ENCODE measurements at places on chromosomes 11 and 22.

GRCh38 chr11:27934830-27935145 lies 173.2 kb downstream of the KIF18A start:
- DNase-seq: no peak

GRCh38 chr11:18203723-18204122 lies 31.1 kb downstream of the MRGPRX4 start:
- peak; percentile 31 for DNase-seq

DNA sequence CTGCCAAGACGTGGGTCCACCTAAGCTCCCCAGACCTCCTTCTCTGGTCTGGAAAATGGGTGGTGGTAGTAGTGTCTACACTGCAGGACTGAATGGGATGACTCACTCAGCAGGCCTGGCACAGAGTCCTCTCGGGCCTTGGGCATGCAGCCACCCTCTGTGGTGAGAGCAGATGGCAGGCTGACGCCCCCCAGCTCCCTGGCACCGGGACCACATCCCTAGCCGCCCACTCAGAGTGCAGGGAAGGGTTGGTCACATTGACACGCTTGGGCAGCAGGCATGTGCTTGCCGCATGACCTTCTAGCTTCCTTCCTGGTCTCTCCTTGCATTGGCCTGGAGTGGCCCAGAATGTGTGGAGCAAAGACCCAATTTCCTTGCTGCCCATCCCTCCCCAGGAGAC lies 30.7 kb upstream of the PRODH start:
- no peak for DNase-seq

GRCh38 chr11:44380820-44381219 lies 70.9 kb upstream of the ALX4 start:
- no peak for DNase-seq

- peak; percentile 86 for DNase-seq
Measured at GRCh38 chr11:74453373-74453975, 13.9 kb downstream of the KCNE3 start.

DNA sequence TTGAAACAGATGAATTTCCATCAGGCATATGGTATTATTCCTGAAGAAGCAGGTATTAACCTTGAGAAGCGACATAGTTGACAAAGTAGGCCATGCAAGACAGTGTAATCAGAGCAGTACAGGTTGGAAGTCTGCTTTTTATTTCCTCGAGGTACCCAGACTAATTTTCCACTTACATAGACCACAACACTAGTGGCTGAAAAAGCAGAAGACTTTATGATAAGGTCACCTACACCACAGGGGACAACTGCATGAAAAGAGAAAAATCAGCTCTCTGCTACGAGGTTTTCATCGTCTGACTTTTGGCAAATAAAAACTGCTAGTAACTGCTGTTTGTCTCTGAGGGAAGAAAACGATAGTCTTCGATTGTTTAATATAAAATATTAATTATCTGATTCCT lies 77.5 kb downstream of the CNTN5 start:
- DNase-seq: no peak

DNA sequence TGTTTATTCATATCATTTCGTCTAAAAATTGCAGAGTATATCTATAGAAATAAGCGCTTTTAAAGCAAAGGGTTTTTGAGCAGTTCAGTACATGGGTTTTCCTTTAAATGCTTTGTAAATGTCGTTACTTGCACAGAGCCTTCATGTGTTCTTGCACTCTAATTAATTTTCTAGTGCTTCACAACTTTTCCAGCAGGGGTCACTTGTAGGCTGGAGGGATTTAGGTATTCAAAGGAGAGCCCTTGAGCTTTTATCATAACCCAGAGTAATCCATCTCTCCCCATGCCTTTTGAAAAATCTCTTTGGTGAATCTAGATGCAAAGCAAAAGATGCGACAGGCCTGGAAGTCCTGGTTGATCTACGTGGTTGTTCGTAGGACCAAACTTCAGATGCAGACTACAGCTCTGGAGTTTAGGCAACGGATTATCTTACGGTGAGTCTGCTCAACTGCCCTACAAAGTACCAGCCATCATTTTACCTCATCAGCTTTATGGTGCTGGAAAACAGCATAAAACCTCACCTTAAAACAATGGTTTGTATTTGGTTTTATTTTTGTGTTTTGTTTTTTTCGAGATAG lies 60.4 kb downstream of the SFI1 start:
- DNase-seq: peak; percentile 65

DNA sequence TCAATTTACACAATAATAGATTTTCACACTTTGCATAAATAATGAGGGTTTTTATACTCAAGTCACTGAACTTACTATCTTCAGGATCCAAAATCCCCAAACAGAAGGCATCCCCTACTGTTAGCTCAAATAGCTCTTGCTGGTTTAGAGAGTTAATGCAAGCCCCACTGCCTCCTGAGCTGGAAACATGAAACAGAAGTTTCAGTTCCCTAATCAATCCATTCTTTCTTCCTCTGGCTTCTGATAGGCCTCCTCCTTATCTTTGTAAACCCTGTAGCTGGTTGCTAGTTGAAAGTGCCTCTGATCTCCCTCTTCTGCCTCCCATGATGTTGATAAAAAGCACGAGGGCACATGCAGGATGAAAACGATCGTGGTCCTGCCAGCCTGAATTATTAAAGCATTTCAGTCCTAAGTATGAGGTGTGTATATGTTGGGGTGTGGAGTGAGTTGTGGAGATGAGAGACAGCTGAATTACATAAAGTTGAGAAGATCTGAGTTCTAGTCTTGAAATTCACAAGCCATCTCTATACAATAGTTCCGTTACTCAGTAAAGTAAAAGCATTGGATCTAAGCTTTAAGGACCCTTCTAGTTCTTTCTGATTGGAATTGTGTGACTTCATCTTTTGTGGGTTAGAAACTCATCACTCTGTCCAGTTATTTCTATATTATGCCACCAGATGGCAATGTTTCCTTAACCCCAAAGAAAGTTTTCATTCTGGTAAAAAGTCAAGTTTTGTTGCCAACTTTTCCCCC lies 35.0 kb upstream of the EHF start:
- DNase-seq: peak; percentile 61

- no peak for DNase-seq
Measured at GRCh38 chr22:37381489-37381888, 45.8 kb downstream of the ELFN2 start.

DNA sequence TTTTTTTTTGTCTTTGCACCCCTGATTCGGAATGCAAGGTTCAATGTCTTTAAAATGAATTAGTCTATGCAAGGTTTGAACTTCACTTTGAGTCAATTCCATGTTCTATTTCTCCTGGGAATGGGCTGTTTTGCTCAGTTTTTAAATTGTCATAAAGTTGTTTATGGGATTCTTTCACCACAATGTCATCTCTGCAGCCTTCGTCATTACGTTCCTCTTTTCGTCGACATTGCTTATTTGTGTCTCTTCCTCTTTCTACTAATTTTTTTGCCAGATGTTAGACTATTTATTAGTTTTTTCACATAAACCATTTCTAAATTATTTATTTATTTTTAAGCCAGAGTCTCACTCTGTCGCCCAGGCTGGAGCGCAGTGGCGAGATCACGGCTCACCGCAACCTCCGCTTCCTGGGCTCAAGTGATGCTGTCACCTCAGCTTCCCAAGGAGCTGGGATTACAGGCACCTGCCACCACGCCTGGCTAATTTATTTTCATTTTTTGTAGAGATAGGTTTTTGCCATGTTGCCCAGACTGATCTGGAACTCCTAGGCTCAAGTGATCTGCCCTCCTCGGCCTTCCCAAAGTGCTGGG lies 7.1 kb upstream of the TNNT3 start:
- peak; percentile 68 for DNase-seq

DNA sequence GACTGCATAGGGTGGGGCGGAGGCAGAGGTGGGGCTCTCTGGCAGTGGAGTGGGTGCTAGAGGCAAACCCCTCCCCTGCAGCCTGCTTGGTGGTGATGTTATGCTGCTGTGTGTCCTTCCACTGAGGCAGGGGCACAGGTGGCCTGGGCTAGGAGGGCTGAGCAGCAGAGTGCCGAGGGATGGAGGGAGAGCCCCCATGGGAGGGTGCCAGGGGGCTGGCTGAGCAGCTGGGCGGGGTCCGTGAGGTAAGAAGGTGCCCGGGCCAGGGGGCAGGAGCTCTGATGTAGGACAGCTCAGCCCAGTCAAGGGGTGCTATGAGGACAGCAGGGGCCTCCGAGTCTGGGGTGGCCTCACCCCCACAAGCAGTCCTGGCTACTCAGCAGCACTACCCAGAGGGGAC lies 4.2 kb downstream of the CLDN5 start:
- DNase-seq: no peak

- no peak for DNase-seq
Measured at GRCh38 chr22:38257650-38258250, 15.1 kb downstream of the TMEM184B start.

DNA sequence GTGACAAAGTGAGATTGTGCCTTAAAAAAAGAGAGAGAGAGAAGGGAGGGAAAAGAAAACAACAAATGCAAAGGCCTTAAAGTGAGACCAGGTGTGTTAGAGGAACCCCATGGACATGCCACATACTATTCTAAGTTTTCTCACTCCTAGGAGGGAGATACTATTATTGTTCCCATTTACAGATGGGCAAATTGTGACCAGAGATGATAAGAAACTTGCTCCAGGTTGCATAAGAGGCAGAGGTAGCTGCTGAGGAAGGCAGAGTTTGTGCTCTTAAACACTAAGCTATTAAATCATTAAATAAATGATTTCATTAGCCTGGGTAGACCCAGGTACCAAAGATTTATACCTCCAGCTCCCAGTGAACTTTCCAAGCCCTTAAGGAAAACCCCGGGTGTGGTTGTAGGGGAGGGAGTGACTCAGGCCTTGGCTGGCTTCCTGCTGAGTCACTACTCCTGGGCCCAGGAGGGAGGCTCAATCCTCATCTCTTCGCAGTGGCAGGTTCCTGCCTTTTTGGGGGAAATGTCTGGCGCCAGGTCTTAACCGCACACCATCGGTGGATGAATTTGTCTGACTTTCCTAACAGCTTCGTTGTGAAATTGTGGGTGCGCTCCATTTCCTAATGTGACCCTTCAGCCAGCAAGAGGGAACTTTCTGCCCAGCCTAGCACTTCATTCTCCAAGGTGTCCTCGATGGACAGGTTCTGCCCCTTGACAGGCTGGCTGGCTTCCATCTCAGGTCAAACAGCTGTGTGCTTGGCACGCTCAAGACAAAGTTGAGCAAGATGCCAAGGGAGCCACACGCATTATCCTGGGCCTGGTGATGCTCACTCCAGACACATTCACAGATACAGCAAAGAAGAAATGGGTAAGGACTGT lies 33.4 kb upstream of the PTPRJ start:
- DNase-seq: peak; percentile 87

DNA sequence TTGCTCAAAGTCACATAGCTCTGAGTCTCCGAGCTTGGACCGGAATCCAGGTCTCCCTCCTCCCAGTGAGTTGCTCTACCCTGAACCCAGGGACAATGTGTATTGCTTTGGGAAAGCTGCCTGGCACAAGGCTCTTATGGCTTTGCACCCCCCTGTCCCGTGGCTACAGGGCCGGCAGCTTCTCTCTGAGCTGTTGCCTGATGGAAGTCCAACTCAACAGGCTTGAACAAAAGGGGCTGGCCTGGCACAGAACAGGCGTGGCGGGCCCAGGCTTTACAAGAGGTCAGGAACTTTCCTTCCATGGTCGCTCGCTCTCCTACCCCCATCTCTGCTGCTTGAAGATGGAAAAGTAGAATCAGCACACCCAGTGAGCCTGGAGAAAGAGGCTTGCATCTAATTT lies 34.3 kb downstream of the MYEOV start:
- DNase-seq: no peak
